Right renal pelvis (tissue), 4 donors: ENCODE measurements at places on chromosomes 13 and 19.
A peak's percentile ranks its signal among the peaks of the same experiment; 100 is the strongest.

- no peak for DNase-seq
Measured at GRCh38 chr13:80036845-80037504, 304.0 kb downstream of the SPRY2 start.

DNA sequence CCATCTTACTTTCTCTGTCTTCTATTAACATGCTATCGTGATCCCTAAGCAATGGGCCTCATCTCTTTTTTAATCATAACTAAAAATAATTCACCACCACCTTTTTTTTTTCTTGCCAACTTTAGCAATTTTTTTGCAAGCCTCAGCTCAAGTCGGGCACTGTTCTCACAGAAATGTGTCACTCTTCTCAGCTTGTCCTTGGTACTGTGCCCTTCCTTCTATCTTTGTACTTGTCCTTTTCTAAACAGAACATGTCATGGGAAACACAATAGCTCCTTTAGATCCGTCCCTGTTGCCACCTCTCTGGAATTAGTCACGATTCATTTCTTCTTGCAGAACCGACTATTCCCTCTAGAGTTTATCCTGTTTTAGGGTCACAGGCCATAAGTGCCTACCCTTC lies 10.3 kb downstream of the SERP2 start:
- DNase-seq: no peak

GRCh38 chr13:65841156-65841555 lies 1389.0 kb downstream of the PCDH9 start:
- no peak for DNase-seq

DNA sequence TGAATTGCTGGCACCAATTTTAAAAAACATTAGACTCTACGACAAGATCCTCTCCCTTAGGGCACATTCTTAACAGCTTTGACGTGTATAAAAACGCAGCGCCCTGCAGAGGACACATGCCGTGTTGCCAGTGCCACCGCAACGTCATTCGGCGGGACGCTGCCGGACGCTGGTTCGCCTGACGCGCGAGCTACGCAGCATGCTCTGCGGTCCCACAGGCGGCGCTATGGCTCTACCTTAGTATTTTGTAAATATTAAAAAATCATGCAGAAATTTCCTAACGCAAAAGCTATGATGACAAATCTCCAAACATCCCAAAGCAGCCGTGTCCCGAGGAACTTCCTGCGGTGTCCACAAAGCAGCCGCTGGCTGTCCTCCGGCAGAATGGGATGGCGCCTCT lies 4.2 kb upstream of the ADPRHL1 start:
- DNase-seq: no peak

DNA sequence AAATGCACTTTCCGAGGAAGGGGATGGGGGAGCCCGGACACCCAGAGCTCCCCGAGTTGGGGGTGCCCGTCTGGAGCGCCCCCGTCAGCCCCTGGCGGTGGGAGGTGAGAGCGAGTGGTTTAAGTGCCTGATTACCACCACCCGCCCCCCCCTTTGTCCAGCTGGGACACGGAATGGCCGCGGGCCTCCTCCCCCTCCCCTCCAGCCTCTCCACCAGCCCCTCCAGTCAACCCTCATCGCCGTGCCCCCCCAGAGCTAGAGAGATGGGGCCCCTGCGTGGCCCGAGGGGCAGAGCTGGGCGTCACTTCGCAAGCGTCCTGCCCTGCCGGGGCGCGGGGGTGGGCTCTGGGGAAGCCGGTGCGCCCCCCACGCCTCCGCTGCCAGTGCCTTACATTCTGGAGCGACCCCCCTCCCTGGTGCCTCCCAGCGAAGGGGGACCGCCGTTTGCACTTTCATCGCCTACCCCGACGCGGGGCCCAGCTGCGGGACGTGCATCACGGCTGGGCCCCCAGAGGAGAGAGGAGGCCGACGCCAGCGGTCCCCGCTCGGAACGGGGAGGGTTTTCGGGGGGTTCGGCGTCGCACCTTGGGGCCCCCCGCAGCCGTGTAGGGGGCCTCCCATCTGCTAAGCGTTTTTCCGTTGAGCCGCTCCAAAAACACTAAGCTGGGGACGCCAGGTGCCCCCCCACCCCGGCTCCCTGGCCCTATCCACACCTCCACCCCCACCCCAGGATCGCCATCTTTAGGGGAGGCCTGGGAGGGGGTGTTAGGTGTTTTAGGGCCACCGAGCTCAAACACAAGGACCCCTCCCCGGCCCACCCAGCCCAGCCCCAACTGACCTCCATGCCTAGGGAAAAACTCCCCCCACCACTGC lies 16.4 kb downstream of the SMIM24 start:
- no peak for DNase-seq

- DNase-seq: no peak
Measured at GRCh38 chr19:355134-355533, 10.5 kb upstream of the MIER2 start.

- no peak for DNase-seq
Measured at GRCh38 chr13:42275098-42275471, 3.1 kb downstream of the AKAP11 start.

DNA sequence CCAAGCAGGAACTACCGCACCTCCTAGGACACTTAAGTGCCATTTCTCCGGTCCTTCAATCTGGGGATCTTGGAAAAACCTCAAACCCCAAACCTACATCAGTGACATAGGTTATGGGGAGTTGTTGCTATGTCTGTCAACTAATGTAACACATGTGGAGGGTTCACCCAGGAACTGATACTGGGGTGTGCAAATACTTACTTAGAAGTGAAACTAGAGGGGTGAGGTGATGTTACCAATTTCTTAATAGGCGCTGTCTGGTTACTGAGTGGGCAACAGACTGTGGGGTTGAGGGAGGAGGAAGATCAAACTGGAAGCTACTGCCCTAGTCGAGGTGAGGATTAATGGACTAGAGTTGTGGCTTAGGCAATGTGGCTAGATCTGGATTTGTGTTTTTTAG lies 1.9 kb downstream of the ZNF586 start:
- no peak for DNase-seq

- DNase-seq: no peak
Measured at GRCh38 chr13:101449790-101450748, 2.4 kb upstream of the ITGBL1 start.

GRCh38 chr19:57708641-57709361 lies at the start of gene ZNF154:
ZNF154 (minus strand) TSS chr19:57709204; CDS start chr19:57708971, 233 bp downstream.
- peak; percentile 81 for DNase-seq

GRCh38 chr13:46620029-46620428 lies 67.1 kb downstream of the LRCH1 start:
- DNase-seq: no peak
